ENCODE measurements at places on chromosomes 1 and 21.

GRCh38 chr21:27480841-27481261, 514.0 kb upstream of the ADAMTS5 start:
- DNase-seq: no peak

GRCh38 chr1:20184481-20184900, 1.4 kb upstream of the UBXN10 start:
- DNase-seq: no peak

- no peak for DNase-seq
These were observed 107.9 kb upstream of the PALMD start for GRCh38 chr1:99537886-99538617.

- DNase-seq: no peak
These were observed 50.4 kb downstream of the CD34 start for GRCh38 chr1:207860531-207860930.

GRCh38 chr1:189431447-189431846, 1046.2 kb downstream of the BRINP3 start:
- DNase-seq: no peak

GRCh38 chr21:40547906-40548513, 298.9 kb downstream of the DSCAM start:
- no peak for DNase-seq

DNA sequence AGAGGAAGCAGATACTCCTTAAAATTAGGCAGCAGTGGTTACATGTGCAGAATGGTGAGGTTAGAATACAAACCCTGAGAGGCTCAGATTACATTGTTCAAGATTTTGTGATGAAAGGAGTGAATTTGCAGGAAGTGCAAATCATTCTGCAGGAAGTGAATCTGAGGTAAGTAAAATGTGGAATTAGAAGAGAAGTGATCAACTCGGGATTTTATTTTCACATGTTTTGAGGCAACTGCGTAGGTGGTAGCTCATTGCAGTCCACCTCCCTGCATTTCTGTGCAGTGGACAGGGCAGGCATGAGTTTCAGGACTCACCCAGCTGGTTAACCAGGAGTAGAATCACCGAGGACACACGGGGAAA, 2.1 kb upstream of the PLA2G2C start:
- DNase-seq: no peak

GRCh38 chr1:27550510-27551169, 53.3 kb downstream of the AHDC1 start:
- no peak for DNase-seq

DNA sequence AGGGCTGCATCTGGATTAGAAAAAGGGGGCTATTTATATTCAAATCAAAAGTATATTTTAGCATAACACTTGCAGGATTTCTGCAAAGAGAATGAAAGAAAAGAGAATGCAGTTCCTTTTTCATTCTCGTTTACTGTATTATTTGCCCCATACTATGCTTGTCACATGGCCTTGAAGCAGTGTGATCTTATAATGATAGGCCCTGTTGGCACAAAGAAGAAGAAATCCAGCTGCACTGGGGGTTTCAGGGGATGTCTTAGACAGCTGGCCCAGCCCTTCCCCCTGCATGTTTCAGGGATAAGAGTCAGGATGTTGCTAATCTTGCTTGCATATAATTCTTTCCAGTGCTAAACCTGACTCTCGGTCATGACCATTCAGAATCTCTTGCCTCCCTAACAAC, 369.5 kb downstream of the SEC16B start:
- DNase-seq: no peak

- no peak for DNase-seq
These were observed at the start of gene OR14A16 for GRCh38 chr1:247824023-247824422. Gene OR14A16 (minus strand): TSS chr1:247824119. CDS start chr1:247815729, 8,390 bp downstream.

GRCh38 chr1:204409836-204410687, 1.6 kb downstream of the PPP1R15B start:
- DNase-seq: no peak

- no peak for DNase-seq
These were observed 111.4 kb upstream of the ZNF644 start for GRCh38 chr1:91133248-91133647.

DNA sequence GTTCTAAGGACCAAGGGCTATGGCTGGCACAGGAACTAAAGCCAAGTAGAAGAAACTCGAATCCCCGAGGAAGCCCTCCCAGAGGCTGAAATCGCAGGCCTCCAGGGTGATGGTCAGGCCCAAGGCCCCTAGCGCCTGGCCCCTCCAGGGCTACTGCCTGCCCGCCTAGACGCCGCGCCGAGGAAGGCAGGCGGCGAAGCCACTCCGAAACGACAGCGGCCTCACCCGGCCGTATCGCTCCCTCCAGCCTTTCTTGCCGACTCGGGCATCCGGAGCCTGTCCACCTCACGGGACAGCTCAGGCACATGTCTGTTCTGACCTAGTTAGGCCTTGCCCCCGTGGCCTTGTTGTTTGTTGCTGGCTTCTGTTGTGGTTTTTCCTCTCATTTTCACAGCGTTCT, 9.7 kb upstream of the LHX8 start:
- no peak for DNase-seq

DNA sequence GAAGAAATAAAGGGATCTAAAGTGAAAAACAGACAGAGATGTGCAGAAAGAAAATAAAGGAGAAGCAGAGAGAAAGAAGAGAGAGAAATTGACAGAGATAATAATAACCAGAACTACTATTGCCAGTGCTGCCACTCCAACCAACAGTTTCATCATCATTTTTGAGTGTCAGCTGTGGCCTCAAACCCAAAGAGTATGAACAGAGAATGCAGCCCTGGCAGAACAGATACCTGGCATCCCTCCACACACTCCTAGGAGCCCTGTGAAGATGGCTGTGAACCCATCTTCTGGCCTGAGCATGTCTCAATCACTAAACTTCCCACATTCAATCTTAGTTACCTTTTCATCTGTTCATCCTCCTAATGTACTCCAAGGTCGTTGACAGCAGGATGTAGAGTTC, 385.8 kb upstream of the NFIA start:
- DNase-seq: no peak

- DNase-seq: peak; percentile 59
These were observed 5.0 kb downstream of the SRARP start for GRCh38 chr1:16009030-16009460.

- no peak for DNase-seq
These were observed 22.3 kb upstream of the TRAF3IP3 start for GRCh38 chr1:209733409-209734192.

DNA sequence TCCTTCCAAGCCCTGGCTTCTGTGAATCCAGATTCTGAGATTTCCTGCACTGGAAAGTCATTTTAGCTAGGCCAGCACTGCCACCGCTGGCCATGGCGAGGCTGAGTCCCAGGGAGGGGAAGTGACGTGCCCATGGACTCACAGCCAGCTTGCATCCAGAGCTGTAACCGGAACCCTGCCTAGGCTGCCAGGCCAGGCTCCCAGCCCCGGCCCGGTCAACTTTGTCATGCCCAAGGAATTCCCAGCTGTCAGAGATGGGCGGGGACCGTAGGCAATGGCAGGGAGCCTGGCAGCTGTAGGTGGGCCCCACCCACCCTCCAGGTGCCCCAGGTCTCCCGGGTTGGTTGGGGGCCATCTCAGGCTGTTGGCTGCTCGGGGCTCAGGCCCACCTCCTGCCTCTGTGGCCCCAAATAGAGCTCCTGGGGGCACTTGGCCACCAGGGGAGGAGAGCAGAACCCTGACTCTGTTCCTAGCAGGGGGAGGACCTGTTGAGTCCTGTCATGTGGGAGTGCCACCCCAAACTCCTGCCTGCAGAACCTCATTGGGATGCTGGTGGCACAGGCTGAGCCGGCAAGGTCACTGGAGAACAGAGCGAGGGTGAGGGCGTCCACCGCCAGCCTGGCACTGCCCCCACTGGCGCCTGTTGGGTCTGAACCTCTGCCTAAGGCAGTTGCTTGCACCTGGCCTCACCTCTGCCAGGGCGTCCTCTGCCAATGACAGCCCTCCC, 57.8 kb downstream of the FOXO6 start:
- DNase-seq: no peak

DNA sequence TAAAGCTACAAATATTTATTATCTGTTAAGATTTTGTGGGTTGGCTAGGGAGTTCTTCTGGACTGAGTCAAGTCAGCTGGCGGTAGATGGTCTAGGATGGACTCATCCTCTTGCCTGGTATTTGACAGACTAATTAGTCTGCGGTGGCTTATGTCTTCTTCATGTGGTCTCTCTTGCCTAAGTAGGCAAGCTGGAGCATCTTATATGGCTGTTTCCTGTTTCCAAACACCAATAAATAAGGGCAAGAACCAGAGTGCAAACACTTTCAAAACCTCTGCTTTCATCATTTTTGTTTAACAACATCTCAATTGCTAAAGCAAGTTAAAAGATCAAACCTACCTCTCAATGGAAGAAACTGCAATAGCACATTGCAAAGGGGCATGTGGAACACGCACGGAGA, 484.8 kb downstream of the PTPRC start:
- DNase-seq: no peak

GRCh38 chr1:194277927-194278326, 1091.5 kb upstream of the B3GALT2 start:
- no peak for DNase-seq

- no peak for DNase-seq
These were observed 98.8 kb downstream of the MTR start for GRCh38 chr1:236893626-236894545.

- DNase-seq: no peak
These were observed 39.1 kb downstream of the SPSB1 start for GRCh38 chr1:9331558-9332346.

- no peak for DNase-seq
These were observed 39.0 kb upstream of the F3 start for GRCh38 chr1:94580367-94581115.

DNA sequence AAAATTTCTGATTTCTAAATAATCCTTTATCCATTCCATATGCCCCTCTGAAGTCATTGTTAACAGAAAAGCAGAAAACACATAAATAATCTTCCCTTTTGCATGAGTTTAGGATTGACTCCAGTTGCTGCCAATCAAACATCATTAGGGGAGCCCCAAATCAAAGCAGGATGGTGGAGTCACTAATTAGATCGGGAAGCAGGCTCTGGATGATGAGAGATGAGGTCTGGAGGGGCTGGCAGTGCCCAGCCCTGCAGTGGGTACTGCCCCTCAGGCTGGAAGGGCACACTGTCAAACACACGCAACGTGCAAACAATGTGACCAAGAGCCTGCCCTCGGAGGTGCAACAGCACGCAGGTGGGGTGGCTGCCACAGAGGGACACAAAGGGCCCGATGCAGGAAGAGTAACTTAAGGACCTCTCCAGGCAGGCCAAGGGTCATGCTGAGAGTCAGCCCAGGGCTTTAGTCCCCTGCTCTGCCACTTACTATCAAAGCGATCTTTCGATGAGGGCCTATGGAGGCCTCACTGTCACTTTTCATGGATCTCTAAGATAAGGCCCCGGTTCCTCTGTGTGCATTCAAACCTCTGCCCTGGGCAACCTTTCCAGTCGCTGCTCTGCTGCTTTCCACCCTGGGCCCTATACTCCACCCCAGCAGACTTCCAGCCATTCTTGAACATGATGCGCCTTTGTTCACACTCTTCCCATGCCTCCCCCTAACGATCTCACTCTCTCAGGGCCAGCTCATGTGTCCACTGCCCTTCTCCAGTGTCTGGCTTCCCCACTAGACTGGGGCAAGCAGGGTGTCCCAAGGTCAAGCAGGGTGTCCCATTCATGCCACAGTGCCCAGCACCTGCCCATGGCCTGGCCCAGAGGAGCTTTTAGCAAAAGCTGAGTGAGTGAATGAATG, 98.9 kb downstream of the DMRTB1 start:
- no peak for DNase-seq

GRCh38 chr1:215595231-215595630, 28.1 kb downstream of the KCTD3 start:
- DNase-seq: no peak

- DNase-seq: no peak
These were observed 737.6 kb upstream of the CHRM3 start for GRCh38 chr1:238648751-238649150.

- DNase-seq: no peak
These were observed 51.7 kb downstream of the COL18A1 start for GRCh38 chr21:45456584-45457160.

GRCh38 chr1:3074297-3074741, 5.3 kb downstream of the PRDM16 start:
- no peak for DNase-seq

- no peak for DNase-seq
These were observed 186.9 kb upstream of the ADGRL2 start for GRCh38 chr1:81613803-81614202.

GRCh38 chr21:33259428-33259827, 6.7 kb upstream of the IL10RB start:
- DNase-seq: no peak

GRCh38 chr1:209486861-209487593, 96.5 kb upstream of the CAMK1G start:
- DNase-seq: no peak

GRCh38 chr1:223834660-223835263, 11.0 kb downstream of the TP53BP2 start:
- no peak for DNase-seq

DNA sequence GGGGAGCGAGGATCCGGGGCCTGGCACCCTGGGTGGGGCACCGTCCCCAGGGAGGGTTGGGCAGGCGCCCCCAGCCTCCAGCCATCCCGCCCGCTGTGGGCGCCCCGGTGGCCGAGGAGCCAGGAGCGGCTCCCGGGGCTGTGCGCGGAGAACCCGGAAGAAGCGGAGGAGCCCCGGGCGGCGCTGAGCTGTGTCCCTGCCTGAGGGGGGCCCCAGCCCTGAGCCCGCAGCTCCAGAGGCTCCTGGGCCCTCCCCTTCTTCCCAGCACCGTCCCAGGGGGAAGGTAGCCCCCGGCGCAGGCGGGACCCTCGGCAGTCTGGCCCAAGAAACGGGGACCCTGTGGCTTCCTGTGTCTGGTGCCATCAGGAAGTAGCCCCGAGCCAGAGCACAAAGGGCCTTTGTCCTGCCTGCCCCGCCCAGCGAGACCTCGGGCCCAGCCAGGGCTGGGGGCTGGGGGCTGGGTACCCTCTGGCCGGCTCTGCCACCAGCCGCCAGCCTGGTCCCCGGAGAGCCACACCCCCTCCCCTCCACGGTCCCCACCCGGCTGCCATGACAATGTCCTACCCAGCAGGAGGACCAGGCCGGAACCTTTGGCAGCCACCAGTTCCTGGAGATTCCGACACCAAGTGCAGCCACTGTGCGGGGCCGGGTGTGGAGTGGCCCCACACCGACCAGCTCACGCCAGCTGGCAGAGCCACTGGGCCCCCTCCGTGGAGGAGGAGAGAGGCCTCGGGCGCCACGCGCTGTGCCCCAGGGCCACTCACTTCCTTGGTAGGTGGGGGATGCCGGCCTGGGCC, 15.6 kb upstream of the TTLL10 start:
- DNase-seq: no peak

DNA sequence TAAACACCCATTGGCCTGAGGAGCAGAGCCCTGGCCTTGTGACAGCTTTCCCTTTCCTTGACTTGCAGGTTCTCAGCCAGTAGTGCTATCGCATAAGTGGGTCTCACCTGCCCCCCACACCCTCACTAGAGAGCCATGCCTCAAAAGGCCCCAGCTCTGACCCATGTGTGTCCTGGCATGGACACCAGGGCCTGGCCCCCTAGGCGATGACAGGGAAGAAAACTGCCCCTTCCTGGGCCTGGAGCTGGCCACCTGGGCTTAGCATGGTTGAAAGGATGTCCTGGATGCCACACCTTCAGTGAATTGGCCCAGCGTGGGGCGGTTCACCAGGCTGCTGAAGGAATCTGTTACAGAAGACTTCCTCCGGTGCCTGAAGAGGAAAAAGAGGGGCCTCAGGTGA, 18.5 kb downstream of the TTC39A start:
- no peak for DNase-seq
